ENCODE measurements at places on chromosomes 7 and 10.
A peak's percentile ranks its signal among the peaks of the same experiment; 100 is the strongest.

DNA sequence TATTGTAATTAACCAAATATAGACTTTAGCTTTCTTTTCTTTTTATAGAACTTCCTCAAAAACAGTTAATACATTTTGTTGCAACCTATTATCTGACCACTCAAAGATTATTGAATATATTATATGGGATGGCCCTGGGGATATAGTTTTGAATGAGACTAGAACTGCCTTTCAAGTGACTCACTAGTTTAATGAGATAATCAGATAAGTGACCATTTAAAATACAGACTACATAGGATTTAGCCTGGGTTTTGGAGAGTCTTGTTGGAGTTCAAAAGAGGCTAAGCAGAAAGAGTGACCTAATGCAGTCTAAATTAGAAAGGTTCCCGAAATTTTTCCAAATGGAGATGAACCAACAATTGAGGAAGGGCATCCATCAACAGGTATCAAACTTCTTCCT, 305.2 kb upstream of the ETV1 start:
- DNase-seq, result no peak

- no peak for DNase-seq
These were observed 14.2 kb upstream of the NPTX2 start for GRCh38 chr7:98602755-98603398.

GRCh38 chr10:3278771-3279170, 106.2 kb upstream of the PITRM1 start:
- DNase-seq, result no peak

GRCh38 chr7:26440233-26441001, 148.8 kb downstream of the SNX10 start:
- no peak for DNase-seq

DNA sequence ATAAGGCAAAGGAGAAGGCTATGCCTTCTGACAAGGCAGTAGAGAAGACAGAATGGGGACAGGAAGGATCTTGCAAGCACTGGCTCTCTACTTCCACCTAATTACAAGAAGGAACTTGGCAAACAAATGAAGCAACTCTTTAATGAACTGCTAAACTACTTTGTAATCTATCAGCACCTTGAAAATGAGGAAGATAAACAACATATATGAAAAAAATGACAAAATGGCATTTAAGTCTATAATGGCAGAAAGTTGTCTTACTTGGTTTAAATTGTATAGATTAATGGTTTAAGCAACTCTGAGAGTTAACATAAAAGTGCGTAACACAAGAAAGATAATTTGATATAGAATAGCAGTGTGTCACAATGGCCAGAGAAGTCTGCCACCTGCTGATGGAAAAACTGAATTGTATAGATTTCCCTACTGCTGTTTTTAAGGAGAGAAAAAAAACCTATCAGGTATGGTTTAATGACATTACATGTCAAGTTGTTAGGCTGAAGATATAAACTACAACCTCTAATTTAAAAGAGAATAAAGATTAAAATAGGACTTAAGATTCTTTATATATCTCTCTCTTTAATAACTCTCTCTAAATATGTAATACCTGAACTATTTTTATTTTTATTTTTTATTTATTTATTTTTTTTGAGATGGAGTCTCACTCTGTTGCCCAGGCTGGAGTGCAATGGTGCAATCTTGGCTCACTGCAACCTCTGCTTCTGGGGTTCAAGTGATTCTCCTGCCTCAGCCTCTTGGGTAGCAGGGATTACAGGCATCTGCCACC, 11.8 kb downstream of the NT5C3A start:
- DNase-seq, result peak; percentile 62

Data from renal cortical epithelial cell (primary cell).